ENCODE measurements at places on chromosomes 16 and 17.

DNA sequence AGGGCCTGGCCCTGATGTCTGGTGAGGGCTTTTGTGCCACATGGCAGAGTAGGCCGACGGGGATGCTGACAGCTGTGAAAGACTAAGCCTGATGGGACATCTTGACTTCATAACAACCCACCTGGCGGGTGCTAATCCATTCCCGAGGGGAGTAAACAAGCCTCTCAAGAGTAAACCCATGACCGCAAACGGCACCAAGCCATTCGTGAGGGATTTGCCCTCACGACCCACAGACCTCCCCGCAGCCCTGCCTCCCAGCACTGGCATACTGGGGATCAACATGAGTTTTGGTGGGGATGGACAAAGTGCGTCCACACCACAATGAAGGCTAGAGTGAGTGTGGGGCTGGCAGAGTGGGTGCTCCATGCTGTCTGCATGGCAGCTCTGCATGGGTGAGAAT, 11.7 kb downstream of the RNF213 start:
- no peak for DNase-seq

DNA sequence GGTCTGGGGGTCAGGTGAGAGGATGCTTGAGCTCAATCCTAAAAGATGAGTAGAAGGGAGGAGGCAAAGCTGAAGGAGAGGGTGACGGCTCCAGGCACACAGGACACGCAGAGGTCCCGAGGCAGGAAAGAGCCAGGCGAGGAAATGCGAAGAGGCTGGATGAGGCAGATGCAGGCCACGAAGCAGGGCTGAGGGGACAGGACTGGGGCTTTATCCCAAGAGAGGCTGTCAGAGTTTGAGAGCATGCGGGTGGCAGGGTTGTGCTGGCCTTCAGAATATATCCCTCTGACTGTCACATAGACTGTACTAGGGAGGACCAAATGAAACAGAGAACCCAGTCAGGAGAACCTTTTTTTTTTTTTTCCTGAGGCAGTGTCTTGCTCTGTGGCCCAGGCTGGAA, 100.2 kb downstream of the RMI2 start:
- DNase-seq: no peak

GRCh38 chr17:4719146-4719545, 8.7 kb downstream of the ARRB2 start:
- no peak for DNase-seq

GRCh38 chr16:58176608-58177352, 21.1 kb downstream of the CSNK2A2 start:
- DNase-seq: no peak

DNA sequence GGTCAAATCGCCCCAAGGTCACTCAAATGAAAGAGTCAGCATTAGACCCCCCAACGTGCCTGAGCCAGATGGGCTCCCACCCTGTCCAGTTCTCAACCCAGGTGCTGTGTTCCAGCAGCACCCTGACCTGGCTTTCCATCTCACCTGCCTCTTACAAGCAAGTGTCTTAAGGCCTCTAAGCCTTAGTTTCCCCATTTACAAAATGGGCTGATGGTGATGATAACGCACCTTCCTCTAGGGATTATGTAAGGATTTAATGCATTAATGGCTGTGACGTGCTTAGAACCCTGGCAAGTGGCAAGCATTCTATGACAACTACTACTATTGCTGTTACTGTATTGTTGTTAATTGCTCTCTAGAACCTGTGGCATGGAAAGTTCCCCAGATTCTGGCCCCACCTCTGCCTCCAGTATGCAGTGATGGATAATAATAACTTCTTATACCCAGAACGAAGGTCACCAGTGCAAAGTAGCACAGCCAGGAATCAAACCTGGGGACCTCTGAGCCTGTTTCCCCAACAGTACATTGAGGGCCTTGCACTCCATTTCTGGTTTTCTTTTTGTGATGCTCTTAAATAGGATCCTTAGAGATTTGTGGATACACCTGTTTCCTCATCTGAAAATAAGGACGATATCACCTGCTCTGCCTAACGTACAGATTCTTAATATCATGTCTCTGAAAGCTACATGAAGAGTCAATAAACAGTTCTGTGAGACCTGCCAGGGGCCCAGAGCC, 3.3 kb upstream of the SLC25A39 start:
- no peak for DNase-seq

GRCh38 chr16:65981057-65981456, 385.4 kb upstream of the CDH5 start:
- no peak for DNase-seq

DNA sequence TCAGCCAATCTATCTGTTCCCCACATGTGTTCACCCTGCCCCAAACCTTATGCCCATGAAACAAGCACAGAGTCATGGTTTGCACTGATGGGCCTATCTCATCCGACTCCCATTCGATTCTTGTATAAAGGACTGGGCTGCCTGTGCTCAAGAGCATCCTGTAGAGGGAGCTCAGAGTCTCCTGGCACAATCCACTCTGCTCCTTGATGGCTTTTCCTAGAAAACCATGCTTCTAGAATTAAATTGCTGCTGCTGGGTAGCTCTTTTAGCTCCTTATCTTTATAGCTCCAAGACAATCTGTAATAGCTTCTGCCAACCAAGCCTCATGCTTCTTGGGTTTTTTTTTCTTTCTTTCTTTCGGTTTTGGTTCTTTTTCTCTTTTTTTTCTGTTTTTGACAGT, 9.7 kb downstream of the ZNF19 start:
- DNase-seq: no peak

DNA sequence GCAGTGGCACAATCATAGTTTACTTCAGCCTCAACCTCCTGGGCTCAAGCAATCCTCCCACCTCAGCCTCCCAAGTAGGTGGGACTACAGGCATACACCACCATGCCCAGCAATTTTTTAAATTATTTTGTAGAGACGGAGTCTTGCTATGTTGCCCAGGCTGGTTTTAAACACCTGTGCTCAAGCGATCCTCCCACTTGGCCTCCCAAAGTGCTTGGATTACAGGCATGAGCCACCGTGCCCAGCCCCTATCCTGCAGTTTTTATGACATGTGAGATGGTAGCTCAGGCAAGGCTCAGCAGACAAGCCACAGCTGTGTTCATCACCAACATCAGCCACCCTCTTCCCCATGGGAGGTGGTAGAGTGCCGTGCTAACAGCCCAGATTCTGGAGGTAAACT, 46.2 kb upstream of the TNRC6A start:
- no peak for DNase-seq

GRCh38 chr16:56910112-56910511, 21.8 kb upstream of the HERPUD1 start:
- DNase-seq: no peak

GRCh38 chr17:33044771-33045170, 53.1 kb downstream of the SPACA3 start:
- DNase-seq: no peak

GRCh38 chr16:65745-66144, 6.7 kb downstream of the RHBDF1 start:
- peak; percentile 77 for DNase-seq

DNA sequence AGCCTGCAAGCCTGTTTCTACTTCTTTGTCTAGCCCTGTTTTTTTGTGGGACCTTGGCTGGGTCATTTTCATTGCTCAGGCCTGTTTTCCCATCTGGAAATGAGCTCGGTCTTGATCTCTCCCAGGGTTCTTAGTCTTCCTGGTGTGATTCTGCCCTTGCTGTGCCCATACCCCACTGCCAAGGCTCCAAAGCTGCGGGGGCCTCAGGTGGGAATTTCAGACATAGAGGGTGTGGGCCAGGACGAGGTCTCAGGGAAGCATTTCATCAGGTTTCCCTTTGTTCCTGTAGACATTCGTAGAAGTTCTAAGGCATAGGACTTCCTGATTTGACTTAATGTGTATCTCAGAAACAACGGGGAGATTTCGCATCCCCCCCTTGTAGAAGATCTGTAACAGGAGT, 5.8 kb downstream of the MPRIP start:
- DNase-seq: no peak

GRCh38 chr17:14297161-14297851, 3.6 kb upstream of the HS3ST3B1 start:
- peak; percentile 12 for DNase-seq

GRCh38 chr16:55834049-55834448, 1.2 kb upstream of the CES1 start:
- DNase-seq: no peak

DNA sequence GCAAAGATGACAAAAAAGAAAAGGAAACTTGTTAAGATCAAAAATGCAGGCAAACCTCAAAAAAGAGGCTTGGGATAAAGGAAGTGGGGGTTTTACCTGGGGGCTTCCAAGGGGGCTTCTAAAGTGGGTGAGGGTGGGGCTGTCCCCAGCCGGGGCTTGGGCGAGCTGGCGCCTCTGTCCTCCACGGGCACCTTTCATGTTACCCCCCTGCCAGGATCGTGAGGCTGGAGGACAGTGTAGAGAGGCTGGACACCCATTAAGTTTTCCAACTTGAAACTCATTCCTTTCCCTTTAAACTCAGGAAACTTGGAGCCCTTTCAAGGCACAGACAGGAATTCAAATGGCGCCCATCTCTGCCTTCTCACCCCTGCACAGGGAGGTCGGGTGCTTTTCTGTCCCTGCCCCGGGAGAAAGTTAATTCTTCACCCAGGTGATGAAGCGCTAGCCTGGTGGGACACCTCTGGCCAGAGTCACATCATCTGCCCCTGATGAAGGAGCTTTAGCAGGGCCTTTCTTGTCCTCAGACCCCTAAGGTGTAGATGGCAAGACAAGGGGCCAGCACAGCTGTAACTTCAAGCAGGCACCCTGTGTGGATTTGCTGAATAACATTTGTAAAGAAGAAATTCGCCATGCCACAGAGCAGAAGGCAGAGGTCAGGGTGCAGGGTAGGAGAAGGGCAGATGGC, 87.3 kb downstream of the C16orf78 start:
- no peak for DNase-seq

DNA sequence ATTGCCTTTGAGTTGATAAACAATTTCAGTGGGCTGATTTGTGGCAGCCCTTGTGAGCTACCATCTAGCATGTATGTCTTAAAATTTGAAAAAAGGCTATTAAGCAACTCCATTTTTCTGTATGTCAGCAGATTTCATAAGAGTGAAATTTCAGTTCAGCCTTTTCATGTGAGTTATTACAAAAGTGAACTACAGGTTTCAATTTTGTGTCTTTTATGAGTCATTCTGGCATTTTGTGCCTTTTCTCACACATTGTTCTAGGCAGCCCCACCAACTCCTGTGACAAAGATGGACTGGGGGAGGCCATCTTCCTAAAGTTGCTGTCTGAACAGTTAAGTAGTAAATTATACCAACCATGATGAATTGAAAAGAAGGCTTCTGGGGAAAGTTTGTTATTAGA, 52.1 kb downstream of the USP10 start:
- peak; percentile 28 for DNase-seq

DNA sequence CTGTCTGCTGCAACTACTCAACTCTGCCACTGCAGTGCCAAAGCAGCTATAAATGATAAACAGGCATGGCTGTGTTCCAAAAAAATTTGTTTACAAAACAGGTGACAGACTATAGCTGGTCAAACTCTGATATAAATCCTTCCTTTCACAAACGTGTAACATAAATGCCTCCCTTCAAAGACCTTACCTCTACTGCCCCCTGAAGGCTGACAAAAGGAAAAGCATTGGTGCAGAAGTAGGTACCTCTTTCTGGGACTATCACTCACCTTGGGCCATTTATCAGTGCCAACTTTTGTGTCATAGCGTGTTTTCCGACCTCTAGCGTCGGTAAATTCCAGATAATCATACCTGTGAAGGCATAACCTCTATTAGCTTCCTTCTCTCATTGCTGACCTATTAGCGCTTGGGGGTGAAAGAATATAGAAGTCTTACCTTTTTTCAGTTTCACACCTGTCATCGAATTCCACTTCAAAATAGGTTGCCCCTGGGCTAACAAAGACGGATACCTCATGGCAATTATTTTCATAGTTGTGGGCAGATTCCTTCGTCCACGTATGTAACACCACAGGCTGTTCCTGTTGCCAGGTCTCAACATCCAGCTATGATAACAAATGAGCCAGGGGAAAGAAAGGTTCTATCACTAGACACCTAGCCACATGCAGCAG, 67.9 kb downstream of the ZZEF1 start:
- DNase-seq: no peak

DNA sequence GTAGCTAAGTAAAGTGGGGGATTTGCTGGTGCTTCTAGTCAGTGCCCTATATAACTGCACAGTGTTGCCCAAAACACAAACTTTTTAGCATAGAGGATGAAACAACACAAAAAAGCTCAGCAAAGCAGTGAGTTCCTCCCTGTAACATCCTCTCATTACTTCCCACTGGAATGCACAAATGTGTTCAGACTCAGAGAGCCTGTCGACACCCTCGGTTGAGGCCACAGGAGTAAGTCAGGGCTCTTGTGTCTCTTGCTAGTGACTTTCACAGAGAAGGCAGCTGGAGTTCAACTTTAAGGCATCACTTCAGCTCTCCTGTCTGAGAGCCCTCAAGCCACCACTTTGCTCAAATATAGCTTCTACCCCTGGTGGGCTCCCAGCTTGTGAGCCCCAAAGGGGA, 107.2 kb upstream of the NETO2 start:
- no peak for DNase-seq

DNA sequence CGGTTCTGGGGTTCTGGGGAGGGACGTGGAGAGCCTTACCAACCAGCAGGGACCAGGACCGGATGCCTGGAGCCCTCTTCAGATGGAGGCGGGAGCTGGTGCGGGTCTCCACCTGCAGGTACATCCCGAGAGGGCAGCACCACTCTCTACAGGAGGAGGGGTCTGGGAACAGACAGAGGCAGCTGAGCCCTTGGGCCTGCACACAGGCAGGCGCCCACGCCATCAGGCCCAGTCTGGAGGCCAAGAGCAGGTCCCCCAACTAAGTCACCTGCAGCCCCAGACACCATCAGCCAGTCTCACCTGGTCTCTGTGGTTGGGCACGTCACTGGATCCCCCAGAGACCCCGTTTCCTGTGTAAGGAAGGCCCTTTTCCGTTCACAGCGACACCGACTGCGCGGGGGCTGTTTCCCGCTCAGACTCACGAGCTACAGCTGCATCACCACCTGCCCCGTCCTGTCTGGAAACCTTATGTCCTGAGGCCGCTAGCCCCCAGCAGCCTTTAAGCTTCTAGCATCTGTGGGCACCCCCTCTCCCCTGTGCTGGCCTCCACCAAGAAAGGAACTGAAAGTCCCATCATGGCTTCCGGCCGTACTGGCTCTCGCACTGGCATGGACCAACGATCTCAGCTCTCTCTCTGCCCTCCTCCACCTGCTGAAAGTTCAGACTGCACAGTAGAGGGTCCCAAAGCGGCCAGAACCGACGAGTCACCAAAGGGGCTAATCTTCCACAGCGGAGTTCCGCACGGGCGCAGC, 1.2 kb downstream of the CYBC1 start:
- peak; percentile 57 for DNase-seq

DNA sequence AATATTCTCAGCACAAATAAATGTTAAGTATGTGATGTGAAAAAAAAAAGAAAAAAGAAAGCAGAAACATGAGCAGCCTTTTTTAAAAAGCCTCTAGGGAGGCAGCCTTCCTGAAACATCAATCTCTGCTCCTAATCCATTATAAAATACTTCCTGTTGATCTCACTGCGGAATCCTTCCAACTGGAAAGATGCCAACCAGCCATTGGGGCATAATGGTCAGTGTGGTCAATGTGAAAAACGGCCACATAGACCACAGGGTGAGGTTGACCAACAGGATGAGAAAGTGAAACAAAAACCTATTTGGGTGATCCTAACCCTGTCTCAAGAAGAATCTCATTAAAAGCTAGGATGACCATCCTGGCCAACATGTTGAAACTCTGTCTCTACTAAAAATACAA, 26.1 kb upstream of the ABCA8 start:
- no peak for DNase-seq

GRCh38 chr16:52090080-52090479, 456.9 kb downstream of the TOX3 start:
- no peak for DNase-seq
